Esophagus squamous epithelium (tissue), 5 donors: ENCODE measurements at places on chromosomes 5 and 9.

GRCh38 chr9:129584136-129584535, 36.8 kb downstream of the C9orf50 start:
- DNase-seq: no peak

GRCh38 chr5:59300930-59301329, 592.6 kb downstream of the PDE4D start:
- DNase-seq: no peak

DNA sequence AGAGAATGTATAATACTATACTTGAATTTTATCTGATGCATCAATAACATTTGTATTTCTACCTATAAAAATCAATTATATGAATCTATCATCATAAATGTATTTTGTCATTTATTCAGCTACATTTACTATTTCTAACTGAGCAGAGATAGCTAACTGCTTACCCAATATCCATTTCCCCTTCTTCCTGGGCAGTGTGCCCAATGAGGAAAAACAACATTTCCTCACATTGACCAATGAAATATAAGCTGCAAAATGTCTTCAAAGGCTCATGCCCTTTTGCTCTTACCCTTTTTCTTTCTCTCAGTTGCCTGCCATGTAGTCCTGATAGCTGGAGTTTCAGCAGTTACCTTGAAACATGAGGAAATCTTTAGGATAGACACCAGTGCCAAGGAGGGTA, 385.8 kb upstream of the PCSK5 start:
- DNase-seq: no peak

GRCh38 chr9:37028420-37029031, 5.5 kb downstream of the PAX5 start:
- DNase-seq: no peak

DNA sequence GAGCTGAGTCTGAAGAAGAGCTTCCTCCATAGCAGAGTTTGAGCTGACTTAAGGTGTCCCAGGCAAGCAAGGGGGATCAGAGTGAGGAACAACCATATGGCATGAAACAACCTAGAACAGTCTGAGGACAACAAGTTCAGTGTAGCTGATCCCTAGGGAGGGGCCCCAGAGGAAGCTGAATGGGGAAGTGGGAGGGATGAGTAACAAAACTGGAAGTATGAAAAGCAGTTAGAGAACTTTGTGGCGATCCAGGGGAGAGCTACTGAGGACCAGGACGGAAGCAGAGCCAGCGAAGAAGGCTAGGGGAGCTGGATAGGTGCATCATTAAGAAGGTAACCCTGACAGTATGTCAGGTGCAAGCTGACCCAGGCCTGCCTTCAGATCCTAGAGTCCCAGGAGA, 580.8 kb downstream of the BNC2 start:
- DNase-seq: no peak

GRCh38 chr9:70639853-70640814, 225.7 kb upstream of the KLF9 start:
- DNase-seq: no peak

GRCh38 chr5:148759101-148759500, 67.3 kb upstream of the ADRB2 start:
- no peak for DNase-seq

DNA sequence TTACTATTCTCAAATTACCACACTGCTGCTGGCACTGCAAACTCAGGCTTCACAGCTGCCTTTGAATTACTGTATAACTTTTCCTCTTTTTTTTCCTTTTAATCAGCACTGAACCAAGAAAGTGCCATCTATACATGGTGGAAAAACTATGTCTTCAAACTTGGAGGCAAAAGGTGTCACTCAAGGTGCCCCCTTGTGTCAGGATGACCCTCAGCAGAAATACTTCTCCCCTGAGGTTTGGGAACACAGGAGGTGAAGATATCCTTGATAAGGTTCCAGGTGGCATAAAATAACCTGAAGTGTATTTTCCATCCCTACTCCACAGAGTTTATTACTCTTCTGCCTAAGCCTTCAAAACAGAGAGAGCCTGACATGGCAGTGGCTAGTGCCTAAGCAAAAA, 14.5 kb downstream of the FRMD3 start:
- DNase-seq: no peak

DNA sequence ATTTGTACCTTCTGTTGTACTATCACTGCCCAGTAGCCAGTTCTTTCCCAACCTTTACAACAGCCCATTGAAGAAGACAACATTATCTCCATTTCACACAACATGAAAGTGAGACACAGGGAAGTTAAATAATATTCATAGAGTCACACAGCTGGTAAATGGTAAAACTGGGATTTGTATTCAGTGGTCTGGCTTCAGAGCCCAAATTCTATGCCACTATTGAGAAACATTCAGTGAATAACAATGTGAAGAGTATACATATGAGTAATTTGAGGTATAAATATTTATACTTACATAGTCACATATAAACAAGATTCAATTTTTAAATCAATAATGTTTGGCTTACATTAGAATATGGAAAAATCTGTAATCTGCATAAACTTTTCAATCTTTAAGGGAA, 13.8 kb downstream of the SMIM15 start:
- DNase-seq: no peak

GRCh38 chr5:176844706-176845391, 34.5 kb downstream of the UNC5A start:
- DNase-seq: no peak

DNA sequence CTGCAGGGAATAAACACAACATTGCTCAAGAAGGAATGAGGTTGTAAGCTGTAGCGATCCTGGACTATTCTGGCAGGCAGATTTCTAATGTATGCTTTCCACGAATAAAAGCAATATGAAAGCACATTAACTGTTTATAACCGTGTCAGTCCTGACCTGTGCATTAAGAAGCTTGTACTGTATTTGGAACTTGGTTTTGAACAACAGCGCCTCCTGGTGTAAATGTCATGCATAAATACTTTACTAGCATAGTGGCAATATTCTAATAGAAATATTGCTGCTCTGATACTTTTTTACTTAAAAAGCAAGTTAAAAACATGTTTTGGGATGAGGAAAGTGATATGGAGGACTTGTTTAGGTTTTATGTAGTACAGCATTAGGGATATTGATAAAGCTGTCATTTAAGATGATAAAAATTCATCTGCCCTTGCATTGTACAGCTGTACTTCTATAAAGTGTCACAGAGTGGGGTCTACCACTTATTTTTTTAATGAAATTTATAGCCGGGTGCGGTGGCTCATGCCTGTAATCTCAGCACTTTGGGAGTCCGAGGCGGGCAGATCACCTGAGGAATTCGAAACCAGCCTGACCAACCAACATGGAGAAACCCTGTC, 70.7 kb upstream of the GNE start:
- DNase-seq: no peak

DNA sequence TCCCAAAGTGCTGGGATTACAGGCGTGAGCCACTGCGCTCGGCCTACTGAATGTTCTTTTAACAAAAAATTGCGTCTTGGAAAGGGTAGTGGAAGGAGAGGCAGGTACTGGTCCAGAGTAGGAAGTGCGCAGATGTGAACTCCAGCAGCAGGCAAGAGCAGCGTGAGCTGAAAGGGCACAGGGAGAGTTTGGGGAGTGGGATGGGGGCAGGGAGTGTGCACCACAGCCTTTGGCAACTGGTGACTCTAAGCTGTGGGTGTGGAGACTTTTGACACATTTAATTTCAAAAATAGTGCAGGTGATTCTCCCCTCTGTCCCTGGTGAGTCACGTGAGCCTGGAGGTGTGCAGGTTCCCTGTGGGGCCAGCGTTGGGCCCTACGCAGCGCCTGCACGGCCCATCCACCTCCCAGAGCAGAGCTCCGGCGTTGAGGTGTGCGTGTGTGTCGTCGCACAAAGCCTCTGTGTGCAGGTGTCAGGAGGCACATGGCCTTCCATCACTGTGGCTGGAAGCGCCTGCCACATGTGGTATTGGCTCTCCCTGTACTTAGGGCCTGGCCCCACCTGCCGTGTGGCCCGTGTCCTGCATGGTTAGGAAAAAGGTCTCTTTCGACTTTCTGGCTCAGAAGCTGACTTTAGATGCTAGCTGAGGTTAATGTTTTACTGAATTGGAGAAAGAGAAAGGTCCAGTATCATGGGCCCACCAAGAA, 11.5 kb downstream of the SQSTM1 start:
- DNase-seq: no peak

- no peak for DNase-seq
Observed at GRCh38 chr9:127121628-127122175, 733 bp downstream of the ANGPTL2 start.

- DNase-seq: no peak
Observed at GRCh38 chr5:165757791-165758190, 2252.4 kb downstream of the MAT2B start.

- no peak for DNase-seq
Observed at GRCh38 chr5:33539212-33539611, 98.4 kb downstream of the TARS1 start.

- no peak for DNase-seq
Observed at GRCh38 chr9:94096819-94097577, 12.7 kb downstream of the PTPDC1 start.

- no peak for DNase-seq
Observed at GRCh38 chr9:105023788-105024187, 95.8 kb upstream of the ABCA1 start.

DNA sequence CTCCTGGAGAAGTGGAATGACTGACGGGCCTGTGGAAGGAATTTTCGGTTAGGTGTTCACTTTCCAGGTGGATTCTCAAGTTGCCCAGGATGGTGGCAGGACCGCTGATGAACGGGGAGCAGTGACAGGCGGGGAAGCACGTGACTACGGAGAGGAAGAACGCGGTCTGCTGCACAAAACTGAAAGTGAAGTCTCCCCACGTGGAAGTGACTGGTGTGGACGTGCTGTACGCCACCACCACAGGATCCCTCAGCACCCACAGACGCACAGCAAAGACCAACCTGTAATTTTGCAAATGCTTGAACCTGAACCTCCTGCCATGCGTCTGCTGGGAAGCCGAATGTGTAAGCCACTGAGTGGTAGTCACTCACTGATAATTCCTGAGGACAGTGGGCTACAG, 51.4 kb downstream of the RNF130 start:
- no peak for DNase-seq

- no peak for DNase-seq
Observed at GRCh38 chr9:12922224-12922866, 147.5 kb downstream of the LURAP1L start.

DNA sequence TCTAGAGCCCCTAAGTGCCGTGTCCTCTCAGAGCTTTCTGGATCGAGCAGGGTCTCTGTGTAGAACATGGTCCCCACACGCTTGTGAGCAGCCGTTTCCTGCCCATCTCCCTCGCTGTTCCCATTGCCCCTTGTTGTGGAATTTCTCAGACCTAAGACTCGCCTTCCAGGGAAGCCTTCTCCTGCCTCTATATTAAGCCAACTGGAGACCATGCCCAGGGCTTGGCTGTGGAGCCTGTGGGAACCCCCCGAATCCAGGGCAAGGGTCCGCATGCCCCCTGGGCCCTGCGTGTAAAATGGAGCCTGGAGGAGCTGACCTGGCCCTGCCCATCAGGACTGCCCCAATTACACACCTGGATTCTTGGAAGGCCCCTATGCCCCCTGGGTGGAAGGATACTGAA, 14.5 kb upstream of the SPATA31E1 start:
- DNase-seq: no peak

DNA sequence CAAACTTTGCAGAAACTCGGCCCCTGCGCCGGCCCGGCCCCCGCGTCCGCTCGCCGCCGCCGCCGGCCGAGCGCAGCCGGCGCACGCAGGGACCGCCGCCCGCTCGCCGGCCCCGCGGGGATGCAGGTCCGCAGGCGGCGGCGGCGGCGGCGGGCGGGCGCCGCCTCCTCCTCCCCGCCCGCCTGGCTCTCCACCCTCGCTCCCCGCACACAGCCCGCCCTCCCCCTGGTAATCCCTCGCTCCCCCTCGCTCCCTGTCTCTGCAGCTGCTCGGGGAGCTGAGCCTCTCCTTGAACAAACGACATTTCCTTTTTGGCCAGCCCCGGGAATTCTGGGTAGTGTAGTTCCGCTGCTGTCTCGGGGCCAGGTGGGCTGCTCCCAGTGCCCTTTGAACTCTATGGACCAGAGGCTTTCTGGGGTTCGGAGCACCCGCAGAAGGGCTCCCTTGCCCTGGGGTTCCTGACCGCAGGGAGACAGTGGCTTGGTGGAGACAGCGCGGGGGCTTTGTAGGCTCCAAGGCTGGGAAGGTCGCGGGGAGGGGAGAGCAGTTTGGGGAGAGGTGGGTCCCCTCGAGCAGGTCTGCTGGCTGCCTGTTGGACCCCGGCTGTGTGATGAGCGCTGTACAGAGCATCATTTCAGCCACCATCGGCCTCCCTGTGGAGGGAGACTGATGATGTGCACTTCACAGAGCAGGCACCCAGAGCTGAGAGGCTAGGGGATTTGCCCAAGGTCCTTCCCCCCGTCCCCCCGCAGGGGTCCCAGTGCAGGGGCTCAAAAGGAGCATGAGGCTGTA, 1.8 kb upstream of the FAM78A start:
- DNase-seq: no peak

GRCh38 chr5:102792705-102793104, 37.6 kb downstream of the PAM start:
- DNase-seq: no peak

DNA sequence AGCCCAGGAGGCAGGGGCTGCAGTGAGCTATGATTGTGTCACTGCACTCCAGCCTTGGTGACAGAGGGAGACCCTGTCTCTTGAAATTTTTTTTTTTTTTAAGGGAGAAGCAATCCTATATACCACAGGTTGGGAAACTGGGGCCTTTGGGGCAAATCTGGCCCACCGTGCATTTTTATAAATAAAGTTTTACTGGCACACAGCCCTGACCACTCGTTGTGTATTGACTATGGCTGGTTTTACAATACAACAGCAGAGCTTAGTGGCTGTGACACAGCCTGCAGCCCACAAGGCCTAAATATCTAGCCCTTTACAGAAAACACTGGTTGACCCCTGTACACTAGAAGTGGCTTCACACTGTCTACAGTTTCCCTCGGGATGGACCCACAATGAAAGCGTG, 58.0 kb downstream of the SECISBP2 start:
- DNase-seq: no peak

GRCh38 chr9:77507212-77507961, 140.7 kb downstream of the GNA14 start:
- no peak for DNase-seq

DNA sequence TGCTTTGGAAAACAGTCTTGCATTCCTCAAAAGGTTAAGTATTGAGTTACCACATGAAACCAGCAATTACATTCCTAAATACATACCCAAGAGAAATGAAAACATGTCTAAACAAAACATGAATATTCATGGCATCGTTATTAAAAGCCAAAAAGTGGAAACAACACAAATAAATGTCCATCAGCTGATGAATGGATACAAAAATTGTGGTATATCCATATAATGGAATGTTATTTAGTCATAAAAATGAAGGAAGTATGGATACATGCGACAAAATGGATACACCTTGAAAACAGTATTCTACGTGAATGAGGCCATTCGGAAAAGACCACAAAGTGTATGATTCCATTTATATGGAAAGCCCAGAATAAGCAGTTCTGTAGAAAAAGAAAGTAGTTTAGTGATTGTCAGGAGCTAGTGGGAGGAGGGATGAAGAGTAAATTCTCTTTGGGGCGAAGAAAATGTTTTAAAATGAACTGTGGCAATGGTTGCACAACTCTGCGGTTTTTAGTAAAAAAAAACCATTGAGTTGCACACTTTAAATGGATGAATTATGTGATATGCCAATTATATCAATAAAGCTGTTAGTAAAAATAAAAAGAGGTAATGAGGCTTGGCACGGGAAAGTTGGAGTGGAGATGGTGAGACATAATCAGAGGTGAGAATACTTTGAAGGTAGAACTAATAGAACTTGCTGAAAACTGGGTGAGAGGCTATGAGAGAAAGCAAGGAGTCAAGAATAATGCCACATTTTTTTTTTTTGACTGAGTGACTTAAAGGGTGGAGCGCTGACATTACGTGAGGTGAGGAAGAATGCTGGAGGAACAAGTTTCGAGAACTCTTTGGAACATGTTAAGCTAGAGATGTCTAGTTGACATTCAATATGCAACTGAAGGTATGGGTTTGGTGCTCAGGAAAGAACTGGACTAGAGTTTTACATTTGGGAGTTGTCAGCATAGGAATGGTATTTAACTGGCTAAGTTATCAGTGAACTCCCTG, 194.9 kb upstream of the ZNF608 start:
- DNase-seq: no peak
